Esophagus squamous epithelium (tissue), 5 donors: ENCODE measurements at places on chromosomes 3 and 15.

GRCh38 chr3:197224034-197224444 is 74.4 kb downstream of the DLG1 start:
- H3K27ac ChIP-seq, result no peak overlapping the region
- H3K27me3 ChIP-seq, result no peaks in the 10 kb centered on the region
- no peak for DNase-seq
- H3K4me1 ChIP-seq, result peaks cover 18% of the 10 kb centered on the region
- H3K36me3 ChIP-seq, result no peaks in the 10 kb centered on the region

GRCh38 chr3:46707601-46708011 is 6.4 kb downstream of the TMIE start:
- H3K4me3 ChIP-seq, result no peak overlapping the region
- H3K27me3 ChIP-seq, result no peaks in the 10 kb centered on the region
- peaks cover 12% of the 10 kb centered on the region for H3K4me1 ChIP-seq
- DNase-seq, result no peak
- H3K36me3 ChIP-seq, result no peaks in the 10 kb centered on the region

GRCh38 chr3:114157321-114157720 is 21.5 kb downstream of the DRD3 start:
- DNase-seq, result no peak
- H3K4me1 ChIP-seq, result peaks cover 15% of the 10 kb centered on the region
- H3K27me3 ChIP-seq, result no peaks in the 10 kb centered on the region
- H3K27ac ChIP-seq, result no peak overlapping the region
- no peak overlapping the region for H3K4me3 ChIP-seq
- H3K36me3 ChIP-seq, result no peaks in the 10 kb centered on the region

GRCh38 chr3:56339244-56339643 is 129.0 kb downstream of the ERC2 start:
- H3K27me3 ChIP-seq, result no peaks in the 10 kb centered on the region
- H3K4me3 ChIP-seq, result no peak overlapping the region
- no peaks in the 10 kb centered on the region for H3K4me1 ChIP-seq

GRCh38 chr3:173199568-173199967 is 58.5 kb upstream of the SPATA16 start:
- H3K36me3 ChIP-seq, result no peaks in the 10 kb centered on the region
- DNase-seq, result no peak
- H3K4me1 ChIP-seq, result no peaks in the 10 kb centered on the region
- H3K4me3 ChIP-seq, result no peak overlapping the region
- H3K27me3 ChIP-seq, result no peaks in the 10 kb centered on the region
- H3K27ac ChIP-seq, result no peak overlapping the region

DNA sequence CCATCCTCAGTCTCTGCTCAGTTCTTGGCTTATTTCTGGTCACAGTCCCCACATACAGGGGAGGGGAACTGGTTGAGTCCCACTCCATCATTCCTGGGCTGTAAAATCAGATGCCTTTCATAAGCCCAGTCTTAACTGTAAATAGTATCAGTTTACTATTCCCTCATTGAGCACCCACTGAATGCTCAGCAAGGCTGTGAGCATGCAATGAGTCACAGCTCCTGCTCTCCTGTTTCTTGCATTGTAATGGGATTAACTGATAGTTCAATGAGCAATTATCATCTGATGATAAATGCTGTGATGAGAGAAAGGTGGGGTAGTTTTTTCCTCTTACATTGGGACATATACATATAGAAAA is 113.6 kb upstream of the TPM1 start:
- no peaks in the 10 kb centered on the region for H3K4me1 ChIP-seq
- DNase-seq, result no peak
- H3K4me3 ChIP-seq, result no peak overlapping the region
- H3K36me3 ChIP-seq, result no peaks in the 10 kb centered on the region

DNA sequence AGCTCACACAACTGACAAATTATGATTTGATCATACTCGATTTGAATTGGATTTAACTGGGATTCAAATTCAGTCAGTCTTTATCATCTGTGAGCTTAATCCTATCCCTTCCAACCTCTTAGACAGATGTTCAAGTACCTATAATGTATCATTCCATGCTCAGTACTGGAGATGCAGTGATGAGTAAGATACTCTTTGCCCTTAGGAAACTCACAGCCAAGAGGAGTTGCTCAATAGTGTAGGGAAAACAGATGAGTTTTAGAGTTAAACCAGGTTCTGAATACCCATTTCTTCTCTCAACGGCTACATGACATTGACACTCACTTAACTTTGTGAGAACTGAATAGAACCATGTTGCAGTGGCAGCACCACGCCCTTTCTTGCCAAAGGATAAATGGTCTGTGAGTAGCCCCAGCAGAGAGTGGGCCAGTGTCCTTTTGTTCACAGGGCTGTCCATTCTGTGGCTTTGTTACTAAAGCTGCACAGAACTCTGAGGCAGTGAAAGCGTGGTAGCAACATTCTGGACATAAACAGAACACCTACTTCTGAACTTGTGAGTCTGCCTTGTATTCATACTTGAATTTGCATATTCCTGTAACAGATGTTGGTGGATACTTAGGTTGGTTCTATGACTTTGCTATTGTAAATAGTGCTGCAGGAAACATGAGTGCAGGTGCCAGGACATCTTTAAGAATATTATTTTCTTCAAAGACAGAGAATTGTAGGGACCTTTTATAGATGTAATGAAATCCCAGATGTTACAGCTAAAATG is 91.6 kb downstream of the RASA2 start:
- no peak for DNase-seq
- H3K4me1 ChIP-seq, result no peaks in the 10 kb centered on the region
- H3K4me3 ChIP-seq, result no peak overlapping the region
- no peak overlapping the region for H3K27ac ChIP-seq
- H3K36me3 ChIP-seq, result peaks cover 92% of the 10 kb centered on the region

DNA sequence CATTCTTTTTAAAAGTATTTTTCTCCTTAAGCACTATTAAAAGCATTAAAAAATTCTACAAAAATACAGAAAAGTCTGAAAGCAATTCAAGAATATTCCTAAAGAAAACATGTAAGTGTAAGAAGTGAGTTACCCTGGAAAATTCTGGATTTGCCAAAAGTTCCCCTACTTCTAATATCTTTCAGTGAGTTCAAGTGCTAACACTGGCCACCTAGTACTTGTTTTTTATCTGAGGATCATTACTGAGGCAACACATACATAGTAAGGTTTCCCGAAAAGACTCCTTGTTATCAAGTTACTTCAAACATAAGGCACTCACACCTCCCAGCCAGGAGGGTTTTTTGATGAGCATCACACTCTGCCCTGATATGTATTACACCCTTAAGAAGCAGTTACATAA is 158.4 kb downstream of the TIGIT start:
- no peaks in the 10 kb centered on the region for H3K36me3 ChIP-seq
- no peak overlapping the region for H3K4me3 ChIP-seq
- H3K27ac ChIP-seq, result no peak overlapping the region
- no peaks in the 10 kb centered on the region for H3K27me3 ChIP-seq
- peaks cover 49% of the 10 kb centered on the region for H3K4me1 ChIP-seq

DNA sequence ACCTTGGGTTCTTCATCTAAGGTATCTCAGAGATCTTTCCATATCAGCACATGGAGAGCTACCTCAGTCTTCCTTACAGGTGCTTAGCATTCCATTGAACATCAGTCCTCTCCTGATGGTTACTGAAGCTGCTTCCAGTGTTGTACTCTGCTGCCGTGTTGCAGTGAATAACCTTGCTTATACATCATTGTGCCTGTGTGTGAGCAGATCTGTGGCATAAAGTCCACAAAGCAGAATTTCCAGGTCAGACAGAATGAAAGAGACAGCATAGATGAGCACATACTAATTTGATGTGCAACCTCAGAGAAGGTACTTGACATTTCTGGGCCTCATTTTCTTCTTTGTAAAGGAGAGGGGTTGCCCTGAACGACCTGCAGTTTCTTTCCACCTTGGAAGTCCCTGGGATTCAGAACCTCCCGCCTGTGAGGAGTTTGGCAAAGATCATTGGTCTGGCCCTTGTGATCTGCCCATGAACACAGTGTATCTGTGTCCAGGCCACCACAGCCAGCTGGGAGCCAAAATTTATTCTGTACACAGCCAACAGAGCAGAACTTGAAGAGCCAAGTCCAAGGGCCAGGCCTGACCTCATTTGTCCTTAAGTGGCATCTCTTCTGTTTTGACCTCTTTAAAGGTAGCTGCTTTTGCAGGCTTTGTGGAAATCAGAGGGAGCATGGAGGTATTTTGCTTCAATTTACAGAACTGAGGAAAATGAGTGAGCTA is 57.2 kb upstream of the SLC7A14 start:
- H3K27ac ChIP-seq, result no peak overlapping the region
- no peaks in the 10 kb centered on the region for H3K4me1 ChIP-seq
- DNase-seq, result no peak
- no peaks in the 10 kb centered on the region for H3K36me3 ChIP-seq
- no peak overlapping the region for H3K4me3 ChIP-seq

GRCh38 chr3:16707260-16707659 is 102.0 kb upstream of the DAZL start:
- H3K4me3 ChIP-seq, result no peak overlapping the region
- H3K27ac ChIP-seq, result no peak overlapping the region
- H3K36me3 ChIP-seq, result no peaks in the 10 kb centered on the region
- no peaks in the 10 kb centered on the region for H3K4me1 ChIP-seq
- no peak for DNase-seq

DNA sequence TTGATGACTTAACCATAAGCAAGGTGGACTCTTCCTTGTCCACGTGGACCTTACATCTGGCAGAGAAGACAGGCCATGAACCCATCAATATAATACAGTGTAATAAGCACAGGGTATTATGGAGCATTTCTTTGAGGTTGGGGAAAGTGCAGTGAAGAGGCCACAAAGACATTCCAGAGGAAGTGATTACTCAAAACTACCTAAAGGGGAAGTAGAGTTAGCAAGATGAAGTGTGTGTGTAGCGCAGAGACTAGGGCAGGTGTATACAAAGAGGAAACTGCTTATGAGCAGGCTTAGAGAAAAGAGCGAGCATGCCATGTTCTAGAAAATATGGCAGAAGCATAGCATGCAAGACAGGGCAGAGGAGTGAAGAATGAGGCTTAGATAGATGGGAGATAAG is 17.9 kb downstream of the CP start:
- DNase-seq, result no peak
- no peaks in the 10 kb centered on the region for H3K36me3 ChIP-seq
- H3K27me3 ChIP-seq, result no peaks in the 10 kb centered on the region
- no peak overlapping the region for H3K4me3 ChIP-seq
- H3K27ac ChIP-seq, result no peak overlapping the region
- no peaks in the 10 kb centered on the region for H3K4me1 ChIP-seq

GRCh38 chr3:73409138-73409763 is 215.5 kb downstream of the PDZRN3 start:
- no peak overlapping the region for H3K27ac ChIP-seq
- no peak overlapping the region for H3K4me3 ChIP-seq
- DNase-seq, result no peak
- peaks cover 53% of the 10 kb centered on the region for H3K4me1 ChIP-seq
- H3K36me3 ChIP-seq, result no peaks in the 10 kb centered on the region
- H3K27me3 ChIP-seq, result no peaks in the 10 kb centered on the region

DNA sequence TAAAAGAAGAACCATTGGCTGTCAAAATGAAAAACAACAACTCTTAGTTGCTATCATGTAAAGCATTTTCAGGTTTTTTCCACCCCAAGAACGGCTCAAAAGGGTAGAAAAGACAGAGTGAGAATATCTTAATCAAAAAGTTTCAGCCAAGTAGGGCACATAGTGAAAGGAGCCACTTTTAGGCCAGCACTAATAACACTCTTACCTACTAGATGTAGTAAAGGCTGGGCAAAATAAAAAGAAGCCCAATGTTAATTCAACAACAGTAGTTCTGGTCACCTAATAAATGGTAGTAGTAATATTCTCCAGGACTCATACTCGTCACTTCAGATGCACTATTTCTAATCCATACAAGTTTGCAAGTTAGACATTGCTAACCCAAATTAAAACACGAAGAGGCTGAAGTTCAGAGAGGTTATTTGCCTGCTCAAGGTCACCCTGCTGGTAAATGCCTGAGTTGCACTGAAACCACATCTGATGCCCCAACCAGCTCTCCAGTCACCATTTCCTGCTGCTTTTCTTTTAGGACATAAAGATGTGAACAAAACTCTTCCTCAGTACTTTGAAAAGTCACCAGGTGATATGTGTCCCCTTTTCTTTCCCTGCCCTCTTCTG is 7.5 kb downstream of the GOLIM4 start:
- H3K4me1 ChIP-seq, result peaks cover 27% of the 10 kb centered on the region
- H3K27me3 ChIP-seq, result no peaks in the 10 kb centered on the region
- no peaks in the 10 kb centered on the region for H3K36me3 ChIP-seq
- H3K27ac ChIP-seq, result no peak overlapping the region
